Upper lobe of right lung (tissue), 1 donor: ENCODE measurements at places on chromosomes 5 and 9. TPM values are rescaled to one million over a fixed set of nuclear protein-coding genes. Genes with fewer than 3 reads are reported as not detected.

The PSD2 gene
- not detected for total RNA-seq

The PCDHB9 gene
- 2.5 TPM for total RNA-seq

The HAVCR2 gene
- 30.7 TPM for total RNA-seq

DNA sequence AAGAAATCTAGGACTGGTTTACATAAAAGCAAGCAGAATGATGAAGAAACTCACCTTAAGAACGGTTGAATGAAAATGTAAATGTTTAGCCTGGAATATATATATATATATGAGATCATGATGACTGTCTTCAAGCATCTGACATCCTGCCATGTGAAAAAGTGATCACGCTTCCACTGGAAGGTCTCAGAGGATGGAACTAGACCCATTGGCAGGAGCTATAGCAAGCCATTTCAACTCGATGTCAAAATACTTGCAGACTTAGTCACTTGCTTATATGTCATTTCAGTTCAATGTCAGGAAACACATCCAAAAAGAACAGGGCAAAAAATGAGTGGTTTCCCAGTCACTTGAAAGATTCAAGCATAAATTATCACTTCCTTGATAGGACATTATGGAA lies 22.2 kb upstream of the TMEM161B start:
- no peak for DNase-seq

DNA sequence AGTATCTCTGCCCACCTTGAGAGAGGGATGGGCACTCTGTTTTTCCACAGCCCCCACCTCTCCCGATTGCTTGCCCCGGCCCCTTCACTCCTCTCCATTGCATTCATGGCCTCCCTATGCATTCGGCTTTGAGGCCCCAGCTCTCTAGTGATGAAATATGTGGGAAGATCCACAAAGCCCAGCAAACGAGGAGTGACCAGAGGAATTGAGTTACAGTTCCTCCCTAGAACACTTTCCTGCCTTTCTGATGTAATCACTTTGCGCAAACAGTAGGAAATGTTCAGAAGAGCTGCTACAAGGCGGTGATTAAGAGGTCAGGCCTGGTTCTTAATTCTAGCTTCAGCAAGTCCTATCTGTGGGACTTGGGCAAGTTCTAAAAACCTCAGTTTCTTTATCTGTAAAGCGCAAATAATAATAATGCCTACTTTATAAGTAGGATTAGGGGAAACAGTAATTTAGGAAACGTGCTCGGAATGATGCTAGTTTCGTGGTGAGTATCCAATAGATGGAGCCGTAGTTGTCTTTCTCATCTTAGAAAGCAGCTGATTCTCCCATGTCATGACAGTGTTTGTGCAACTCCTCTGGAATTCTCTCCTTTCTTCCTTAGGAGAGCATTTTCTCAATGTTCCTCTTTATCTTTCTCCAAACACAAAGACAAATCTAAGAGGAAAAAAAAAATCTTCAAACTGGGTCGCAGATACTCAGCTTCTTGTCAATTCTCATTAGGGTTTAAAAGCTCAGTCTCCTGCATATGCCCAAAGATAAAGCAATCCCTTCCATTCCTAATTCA lies 99.5 kb upstream of the MSX2 start:
- DNase-seq, result no peak

DNA sequence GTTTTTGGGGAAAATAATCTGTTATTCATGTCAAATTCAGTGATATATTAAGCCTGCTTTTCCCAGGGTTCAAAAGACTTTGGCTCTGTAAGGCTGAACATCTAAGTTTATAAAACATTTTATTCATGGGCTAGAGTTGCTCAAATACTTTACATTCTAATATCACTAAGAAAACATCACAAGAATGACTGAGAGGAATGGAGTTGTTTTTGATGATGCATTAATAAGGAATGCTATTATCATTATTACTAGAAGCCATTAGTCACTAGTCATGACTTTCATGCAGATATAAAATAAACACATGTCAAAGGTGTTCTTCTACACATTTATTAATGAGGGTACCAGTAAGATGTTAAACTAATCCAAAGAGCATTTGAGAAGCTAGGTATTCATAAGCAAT lies 185.5 kb upstream of the KCNN2 start:
- no peak for DNase-seq

- DNase-seq, result no peak
These were observed 47.9 kb upstream of the HSPA9 start for GRCh38 chr5:138623053-138623452.

GRCh38 chr9:8719833-8720486 lies 920.4 kb upstream of the DMAC1 start:
- DNase-seq, result no peak

DNA sequence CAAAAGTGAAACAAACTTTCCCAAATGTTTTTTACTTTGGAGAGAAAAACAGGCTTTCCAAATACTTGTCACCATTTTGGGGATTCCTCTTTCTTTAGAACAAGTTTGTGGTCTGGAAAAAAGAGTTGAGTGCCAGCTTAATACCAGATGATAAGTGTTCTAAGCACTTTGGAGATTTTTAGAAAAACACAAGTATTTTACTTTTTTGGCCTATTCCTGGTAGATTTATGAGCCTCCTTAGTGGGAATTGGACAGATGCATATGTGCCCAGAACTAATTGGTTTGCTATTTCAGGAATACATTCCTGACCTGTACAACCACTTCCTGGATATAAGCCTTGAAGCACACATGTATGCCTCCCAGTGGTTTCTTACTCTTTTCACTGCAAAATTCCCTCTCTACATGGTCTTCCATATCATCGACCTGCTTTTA lies 40.5 kb downstream of the GPR21 start:
- no peak for DNase-seq

DNA sequence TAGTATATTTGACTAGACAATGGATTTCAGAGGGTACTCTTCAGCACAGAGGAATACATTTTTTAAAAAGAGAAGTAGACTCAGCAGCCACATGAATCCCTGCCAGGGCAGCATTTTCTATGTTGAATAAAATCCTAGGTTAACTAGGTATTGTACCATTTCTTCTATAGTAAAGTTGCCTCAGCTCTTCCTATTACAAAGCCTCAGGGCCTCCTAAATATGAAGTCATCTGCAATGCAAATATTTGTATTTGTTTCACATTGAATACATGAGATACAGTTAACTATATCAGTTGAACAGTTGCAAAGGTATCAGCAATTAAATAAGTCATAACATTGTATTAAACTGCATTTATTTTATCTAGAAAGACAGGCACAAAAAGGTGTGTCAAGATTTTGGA lies 59.5 kb downstream of the NUDT12 start:
- DNase-seq, result no peak

DNA sequence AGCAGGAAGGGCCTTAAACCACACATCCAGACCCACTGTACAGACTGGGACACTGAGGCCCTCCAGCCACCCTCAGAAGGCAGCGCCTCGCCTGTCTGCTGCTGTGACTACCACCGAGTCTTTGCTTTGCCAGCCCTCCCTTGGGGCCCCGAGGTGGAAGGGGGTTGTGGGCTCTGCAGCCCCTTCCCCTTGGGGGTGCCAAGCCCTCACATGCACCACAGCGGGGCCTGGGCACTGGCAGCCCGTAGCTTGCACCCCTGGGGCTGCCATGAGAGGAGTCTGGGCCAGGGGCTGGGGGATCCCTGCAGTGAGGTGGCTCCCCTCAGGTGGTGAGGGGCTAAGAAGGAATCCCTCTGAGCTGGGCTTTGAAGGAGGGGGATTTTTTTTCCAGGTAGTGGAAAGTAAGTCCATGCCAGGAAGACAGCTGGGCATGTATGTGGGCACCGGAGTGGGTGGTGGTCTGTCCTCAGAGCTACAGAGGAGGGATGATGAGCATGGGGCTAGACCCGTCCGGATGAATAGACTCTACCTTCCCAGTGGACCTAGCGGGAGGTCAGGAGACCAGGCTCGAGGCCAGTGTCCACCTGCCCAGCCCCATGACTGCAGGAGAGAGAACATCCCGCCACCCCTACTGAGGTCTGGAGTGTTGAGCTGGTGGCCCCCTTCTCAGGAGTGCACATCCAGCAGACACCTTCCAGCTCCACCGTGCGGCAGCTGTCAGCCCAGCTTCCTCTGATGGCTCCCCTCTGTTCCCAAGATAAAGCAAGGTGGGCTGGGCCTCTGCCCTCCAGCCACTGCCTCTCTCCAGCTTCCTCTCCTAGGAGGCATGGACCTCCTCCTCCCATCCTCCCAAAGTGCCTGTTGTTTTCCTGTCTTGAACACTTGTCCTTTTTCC lies 15.9 kb downstream of the FLT4 start:
- peak; percentile 53 for DNase-seq

DNA sequence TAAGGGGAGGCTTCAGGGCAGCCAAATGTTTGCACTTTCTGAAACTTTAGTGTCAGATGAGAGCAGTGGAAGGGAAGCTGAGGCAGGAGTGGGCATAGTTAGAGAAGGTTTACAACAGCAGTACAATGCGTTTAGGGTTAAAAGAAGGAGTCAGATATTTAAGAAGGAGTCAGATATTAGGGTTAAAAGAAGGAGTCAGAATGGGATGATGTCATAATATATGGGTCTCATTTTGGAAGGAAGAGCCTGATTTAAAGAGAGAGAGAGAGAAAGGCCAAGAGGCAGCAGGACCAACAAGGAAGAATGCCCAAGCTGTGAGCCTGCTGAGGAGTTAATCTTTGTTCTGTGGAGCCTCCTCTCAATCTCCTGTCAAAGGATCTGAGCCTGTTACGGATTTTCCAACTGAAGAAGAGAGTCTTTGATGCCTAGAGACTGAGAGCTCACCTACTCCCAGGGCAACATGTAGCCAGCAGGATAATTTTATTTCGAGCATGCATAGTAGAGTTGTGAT lies 9.5 kb downstream of the ISL1 start:
- no peak for DNase-seq

- DNase-seq, result no peak
These were observed 4.9 kb upstream of the PGGT1B start for GRCh38 chr5:115267617-115268016.

DNA sequence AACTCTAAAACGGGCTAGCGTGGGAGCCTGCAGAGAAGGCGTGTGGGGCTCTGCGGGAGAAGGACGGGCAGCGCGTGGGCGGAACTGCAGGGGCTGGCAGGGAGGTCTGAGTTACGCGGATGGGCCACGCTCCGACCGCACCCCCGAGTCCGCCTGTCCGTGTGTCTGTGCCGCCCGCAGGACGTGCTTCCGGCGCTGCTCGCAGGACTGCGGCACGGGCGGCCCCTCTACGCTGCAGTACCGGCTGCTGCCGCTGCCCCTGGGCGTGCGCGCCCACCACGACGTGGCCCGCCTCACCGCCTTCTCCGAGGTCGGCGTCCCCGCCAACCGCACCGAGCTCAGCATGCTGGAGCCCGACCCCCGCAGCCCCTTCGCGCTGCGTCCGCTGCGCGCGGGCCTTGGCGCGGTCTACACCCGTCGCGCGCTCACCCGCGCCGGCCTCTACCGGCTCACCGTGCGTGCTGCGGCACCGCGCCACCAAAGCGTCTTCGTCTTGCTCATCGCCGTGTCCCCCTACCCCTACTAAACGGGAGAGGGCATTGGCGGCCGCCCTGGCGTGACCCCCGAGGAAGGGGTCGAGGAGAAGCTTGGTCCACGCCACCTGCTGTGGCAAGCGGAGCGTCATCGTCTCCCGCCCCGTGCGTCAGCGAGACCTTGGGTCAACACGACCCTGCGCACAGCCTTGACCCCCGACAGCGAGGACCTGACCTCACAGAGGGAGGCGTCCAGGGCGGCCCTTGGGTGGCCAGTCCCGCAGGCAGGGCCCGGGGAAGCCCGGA lies 11.4 kb upstream of the ASS1 start:
- no peak for DNase-seq

- DNase-seq, result no peak
These were observed 47.8 kb downstream of the KDM4C start for GRCh38 chr9:6805532-6805931.

DNA sequence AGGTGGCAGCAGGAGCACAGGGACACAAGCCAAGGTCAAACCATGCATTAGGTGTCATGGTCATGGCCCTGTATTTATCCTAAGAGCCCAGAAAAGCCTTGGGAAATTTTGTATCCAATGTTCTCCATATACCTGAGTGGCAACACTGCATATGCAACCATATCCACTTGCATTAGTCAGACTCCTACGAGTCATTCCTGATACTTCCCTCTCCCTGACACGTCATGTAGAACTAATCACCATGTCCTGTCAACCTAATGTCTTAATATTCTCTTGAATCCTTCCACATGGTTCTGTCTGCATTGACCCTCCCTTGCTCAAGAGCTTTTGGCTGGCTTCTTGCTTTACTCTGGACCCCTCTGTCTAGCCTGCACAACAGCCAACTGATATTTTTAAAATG lies 9.4 kb downstream of the SCGB3A2 start:
- DNase-seq, result no peak

- DNase-seq, result no peak
These were observed 83.5 kb downstream of the HTR1A start for GRCh38 chr5:63878788-63879187.

- no peak for DNase-seq
These were observed 26.6 kb upstream of the PIP5K1B start for GRCh38 chr9:68678430-68678829.

DNA sequence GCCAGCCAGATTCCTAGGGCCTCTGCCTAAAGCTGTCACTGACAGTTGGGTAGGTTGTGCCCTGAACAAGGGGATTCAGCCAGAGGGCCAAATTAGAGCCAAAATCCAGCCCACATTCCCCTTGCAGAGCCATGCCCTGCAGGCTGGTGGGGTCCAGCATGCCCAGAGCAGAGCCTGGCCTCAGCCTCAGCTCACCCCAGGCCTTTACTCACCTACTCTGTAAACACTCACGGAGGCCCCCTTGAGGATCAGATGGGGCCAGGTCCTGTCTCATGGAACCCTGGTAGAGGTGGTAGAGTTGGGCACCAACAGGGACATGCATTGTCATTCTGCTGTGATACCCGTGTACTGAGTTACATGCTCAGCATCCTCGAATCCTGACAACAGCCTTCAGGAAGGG lies 74.9 kb downstream of the LMX1B start:
- DNase-seq, result no peak

GRCh38 chr9:5892456-5893133 lies 1.9 kb downstream of the MLANA start:
- no peak for DNase-seq

DNA sequence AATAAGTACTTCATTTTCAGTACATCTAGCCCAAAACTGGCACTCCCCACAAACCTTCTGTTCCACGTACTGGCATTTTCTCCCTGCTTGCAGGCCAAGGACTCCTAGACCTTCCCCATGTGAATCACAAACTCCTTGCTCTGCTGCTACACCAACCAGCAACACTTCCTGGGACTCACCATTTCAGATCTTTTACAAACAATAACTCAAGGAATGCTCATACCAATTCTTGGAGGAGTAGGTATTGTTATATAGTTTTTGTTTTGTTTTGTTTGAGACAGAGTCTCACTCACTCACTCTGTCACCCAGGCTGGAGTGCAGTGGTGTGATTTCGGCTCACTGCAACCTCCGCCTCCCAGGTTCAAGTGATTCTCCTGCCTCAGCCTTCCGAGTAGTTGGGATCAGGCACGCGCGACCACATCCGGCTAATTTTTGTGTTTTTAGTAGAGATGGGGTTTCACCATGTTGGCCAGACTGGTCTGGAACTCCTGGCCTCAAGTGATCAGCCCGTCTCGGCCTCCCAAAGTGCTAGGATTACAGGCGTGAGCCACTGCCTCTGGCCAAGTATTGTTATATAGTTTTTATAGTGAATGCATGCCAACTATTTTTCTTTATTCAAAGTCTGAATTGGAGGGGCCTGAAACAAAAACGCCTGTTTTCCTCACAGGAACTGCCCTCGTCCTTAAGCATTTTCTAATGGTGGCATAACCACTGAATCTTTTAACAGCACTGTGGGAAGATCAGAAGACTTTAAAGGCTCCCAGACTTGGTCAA lies 210.8 kb downstream of the TSSK1B start:
- DNase-seq, result no peak
